ENCODE measurements at places on chromosomes 12 and 14.
A peak's percentile ranks its signal among the peaks of the same experiment; 100 is the strongest.

DNA sequence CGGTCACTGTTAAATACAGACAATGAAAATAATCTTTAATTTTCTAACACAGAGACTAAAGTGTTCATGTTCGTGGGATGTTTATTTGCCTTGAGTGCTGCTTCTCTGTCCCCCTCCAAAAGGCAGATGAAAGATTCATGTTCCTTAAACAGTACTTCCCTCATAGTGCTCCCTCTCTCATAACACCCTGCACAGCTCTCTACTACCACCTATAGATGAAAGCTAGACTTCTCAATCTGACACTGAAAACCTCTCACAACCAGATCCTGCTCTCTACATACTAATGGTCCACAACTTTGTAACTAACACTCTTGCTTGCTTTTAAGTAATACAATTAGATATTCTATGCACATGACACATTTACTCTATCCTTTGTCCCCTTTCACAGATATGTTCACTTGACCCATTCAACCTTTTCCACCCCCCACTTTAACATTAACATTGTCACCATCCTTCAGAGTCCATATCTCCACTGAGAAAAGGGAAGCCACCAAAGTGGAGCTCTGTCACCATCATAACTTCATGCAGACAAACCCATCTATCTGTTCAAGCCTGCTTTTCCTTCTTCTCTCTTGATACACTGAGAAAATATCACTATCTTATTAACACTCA is 266.4 kb upstream of the USP15 start:
- peak; percentile 45 for DNase-seq

- no peak for DNase-seq
Observed at GRCh38 chr12:109286652-109287051, 22.4 kb downstream of the FOXN4 start.

- no peak for DNase-seq
Observed at GRCh38 chr14:74085828-74086227, 1.1 kb downstream of the LIN52 start.

- no peak for DNase-seq
Observed at GRCh38 chr12:29589851-29590250, 92.4 kb upstream of the OVCH1 start.

DNA sequence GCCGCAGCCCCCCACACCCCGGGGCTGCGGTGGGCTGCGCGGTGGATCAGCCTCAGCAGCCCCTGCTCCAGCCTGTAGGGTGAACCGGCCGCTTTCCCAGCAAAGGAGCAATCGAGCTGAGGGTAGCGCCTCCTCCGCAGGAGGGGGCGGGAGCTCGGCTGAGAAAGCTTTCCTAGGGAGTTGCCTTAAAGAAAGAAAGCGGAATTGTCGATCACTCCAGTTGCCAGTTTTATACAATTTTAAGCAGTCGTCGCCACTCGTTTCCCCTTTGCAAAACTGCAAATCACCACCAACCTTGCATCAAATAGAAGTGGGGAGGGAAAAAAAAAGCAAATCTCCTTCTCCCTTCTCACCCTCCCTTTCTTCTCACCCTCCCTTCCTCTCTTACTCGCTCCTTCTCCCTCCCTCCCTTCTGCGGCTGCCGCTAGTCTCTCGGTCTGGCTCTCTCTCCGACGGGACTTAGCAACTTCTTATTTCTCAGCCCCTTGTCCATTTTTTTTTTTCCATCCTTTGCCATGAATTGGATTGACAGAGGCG is at the start of gene PDE3A:
Gene PDE3A, plus strand, starts transcription at position 424 of the 537 bp plus-strand sequence. CDS start 748 bp downstream, outside the sequence.
- peak; percentile 42 for DNase-seq

DNA sequence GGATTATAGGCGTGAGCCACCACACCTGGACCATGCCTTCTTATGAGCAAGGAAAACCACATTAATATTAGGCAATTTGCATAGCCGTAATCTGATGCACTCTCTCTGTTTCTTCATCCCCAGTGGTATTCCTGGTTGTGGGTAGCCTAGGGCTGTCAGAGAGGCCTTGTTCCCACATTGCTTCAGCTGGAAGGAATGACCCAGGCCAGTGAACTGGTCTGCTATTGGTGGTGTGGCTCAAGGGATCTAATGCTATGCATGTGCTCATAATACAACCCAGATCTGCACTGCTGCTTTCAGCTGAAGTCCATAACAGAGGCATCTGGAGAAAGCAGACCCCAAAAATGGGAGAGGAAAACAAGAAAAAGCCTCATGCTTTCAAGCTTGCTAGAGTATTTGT is 33.1 kb upstream of the G2E3 start:
- no peak for DNase-seq

DNA sequence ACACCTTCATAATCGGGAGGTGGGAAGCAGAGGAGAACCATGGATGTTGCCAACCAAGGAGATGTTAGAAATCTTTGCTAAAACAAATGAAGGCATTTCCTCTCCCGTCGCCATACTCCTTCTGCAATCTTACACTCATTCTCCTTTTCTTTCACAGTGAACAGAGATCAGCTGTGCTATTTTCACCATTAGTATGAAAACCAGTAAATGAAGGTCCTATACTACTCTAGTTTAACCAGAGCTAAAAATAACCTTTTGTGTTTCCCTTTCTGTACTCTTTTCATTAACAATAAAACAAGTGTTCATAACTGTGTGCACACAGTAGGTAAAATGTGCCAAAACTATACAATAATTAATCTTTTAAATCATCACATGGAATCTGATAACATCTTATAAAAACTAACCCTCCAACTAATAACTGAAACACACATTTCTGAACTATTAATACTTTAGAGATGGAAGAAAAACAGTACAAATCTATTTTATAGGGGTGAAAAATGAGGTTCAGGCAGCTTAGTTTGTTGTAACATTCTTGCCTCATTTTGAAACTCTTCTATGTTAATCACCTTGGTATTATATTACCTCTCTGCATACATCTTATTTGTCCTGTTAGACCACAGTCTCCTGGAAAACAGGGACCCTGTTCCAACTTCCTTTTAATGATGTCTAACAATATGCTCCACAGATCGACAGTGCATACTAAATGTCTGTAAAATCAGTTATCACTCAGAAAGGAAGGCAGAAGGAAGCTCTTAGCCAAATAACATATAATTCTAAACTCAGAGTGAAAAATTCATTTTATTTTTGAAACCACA is 69.5 kb downstream of the SPPL3 start:
- DNase-seq = no peak

GRCh38 chr12:109482894-109483293 is 5.5 kb downstream of the UBE3B start:
- no peak for DNase-seq

DNA sequence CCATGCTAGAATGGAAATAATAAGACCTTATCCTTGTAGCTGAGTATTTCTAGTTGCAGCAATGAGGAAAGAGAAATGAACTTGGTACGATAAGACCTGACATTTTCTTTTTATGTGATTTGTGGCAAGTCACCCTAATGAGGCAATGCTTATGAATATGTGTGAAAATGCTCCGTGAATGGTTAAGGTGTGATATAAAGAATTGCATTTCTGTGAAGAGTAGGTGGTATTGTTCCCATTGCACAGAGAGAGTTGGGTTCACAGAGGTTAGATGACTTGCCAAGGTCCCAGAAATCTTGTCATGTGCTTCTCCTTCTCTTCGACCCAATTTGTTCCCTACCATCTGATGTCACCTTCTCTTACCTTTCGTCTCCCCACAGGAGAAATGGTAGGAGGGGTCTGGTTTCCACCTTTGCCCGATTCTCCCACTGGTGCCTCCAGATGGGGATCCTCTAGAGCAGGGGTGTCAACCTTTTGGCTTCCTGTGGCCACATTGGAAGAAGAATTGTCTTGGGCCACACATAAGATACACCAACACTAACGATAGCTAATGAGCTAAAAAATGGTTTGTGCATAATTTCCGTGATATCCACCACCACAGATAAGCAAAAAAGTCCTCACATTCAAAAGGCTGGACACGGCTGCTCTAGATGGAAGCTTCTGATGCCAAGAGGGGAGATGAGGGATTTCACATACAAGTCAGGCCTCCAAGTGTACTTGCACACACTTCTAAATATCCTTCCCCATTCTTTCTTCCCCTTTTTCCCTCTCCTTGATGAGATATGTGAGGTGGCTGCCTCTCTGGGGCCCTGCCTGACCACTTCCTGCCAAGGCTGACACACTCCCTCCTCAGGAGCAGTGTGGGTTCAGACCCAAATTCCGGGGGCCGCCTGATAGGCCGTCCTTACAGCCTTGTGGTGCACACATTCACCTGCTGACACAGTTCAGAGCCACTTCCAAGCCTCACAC is 96.1 kb downstream of the PLXNC1 start:
- DNase-seq = peak; percentile 88

Measured in bone marrow (tissue), 2 donors.